Bone marrow (tissue), 2 donors: ENCODE measurements at places on chromosomes 16 and 17.

DNA sequence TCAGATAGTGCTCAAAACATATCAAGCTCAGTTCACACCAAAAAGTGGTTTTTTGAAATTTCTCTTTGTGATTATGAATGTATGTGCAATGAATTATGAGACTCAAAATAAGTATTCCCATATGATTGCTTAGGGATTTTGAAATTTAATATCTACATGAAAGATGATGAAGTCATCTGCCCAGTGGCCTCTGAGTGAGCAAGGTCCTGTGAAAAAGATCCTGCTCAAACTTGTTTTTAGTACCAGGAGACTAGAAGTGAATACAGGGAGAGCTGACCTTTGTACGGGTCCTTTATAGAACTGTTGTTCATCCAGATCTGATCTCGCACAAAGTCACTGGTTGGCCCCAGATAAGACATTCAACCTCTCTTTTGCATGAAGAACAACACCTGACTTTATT is 151.9 kb upstream of the MAF start:
- DNase-seq: no peak

DNA sequence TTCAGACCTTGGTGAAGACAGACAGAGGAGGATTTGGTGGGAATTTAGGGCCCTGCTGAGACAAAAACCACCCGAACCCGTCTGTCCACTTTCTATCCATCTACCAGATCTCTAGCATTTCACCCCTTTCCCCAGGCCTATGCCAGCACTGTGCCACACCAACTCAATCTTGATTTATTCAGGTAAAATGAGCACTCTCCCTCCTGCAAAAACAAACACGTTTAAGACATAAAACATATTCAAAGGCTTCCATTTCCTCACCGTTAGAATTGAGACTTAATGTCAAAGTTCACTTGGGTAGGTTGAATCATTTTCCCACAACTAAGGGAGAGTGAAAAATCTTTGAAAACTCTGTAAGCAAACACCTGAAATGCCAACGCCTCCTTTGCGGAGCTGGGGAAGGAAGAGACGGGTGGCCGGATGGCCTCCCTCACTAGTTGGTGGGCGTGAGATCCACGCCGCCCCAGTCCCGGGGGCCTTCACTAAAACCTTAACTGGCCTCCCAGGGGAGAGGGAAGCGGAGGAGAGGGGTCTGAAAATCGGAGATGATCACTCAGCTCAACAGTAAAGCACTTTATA is 862 bp downstream of the DCAKD start:
- no peak for DNase-seq

DNA sequence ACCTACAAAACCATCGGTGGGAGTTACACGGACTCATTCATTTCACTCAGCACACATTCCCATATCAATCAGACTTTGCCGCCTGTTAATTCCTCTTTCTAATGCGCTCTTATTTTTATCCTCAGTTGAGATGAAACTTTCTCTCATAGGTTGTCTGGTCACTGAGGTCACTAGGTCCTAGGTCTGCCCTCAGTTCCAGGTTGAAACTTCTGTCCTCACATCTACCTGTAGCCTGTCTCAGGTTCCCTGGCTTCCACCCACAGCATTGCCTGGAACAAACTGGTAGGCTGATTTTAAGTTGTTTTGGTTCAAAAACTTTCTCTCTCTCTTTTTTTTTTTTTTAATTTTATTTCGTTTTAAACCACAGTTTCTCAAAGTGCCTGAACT is 119.7 kb downstream of the MAP2K6 start:
- DNase-seq: no peak

- DNase-seq: no peak
Measured at GRCh38 chr16:69283851-69284250, 27.3 kb upstream of the VPS4A start.

DNA sequence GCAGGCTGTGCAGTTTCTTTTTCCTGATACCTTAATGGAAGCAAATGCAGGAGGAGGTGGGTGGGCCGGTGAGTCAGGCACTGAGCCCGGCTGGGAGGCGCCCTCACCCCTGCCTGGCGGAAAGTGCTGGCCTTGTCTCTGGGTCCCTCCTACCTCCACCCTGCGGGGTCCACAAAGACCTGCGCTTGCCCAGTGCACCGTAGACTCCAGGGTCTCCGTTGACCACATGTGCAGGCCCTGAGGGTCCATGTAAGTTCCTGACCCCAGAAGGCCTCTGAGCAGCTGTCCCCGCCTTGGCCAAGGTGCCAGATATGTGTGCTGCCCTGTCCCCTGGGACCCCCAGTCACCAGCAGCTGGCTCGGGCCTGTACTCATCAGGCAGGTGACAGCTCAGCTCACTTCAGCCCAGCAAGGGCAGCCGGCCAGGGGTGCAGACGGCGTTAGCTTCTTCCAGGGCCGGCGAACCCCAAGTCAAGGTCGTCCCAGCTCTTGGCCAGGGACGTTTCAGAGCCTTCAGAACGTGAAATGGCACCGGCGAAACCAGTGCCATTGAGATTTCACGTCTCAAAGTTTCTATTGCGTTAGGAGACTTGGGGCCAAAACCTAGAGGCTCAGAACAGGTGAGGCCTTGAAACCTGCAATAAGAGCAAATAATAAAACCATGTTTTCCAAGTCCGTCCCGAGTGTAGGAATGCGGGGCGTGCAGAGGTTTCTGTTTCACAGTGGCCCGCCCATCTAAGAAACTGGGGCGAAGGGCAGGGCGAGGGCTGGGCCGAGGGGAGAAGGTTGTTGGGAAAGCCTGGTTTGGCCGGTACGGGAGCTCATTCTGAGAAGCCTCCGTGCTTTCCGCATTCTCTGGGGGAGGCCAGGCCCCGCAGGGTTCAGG is 12.1 kb downstream of the METRNL start:
- no peak for DNase-seq

DNA sequence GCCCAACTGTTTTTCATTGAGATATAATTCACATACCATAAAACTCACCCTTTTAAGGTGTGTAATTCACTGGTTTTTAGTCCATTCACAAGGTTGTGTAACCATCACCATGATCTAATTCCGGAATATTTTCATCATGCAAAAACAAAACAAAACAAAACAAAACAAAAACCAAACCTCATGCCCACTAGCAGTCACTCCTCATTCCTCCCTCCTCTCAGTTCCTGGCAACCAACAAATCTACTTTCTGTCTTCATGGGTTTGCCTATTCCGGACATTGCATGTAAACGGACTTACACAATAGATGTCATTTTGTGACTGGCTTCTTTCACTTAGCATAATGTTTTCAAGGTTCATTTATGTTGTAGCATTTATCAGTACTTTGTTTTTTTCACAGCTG is 4.5 kb upstream of the NOD2 start:
- no peak for DNase-seq
